ENCODE measurements at places on chromosomes 16 and 17.

GRCh38 chr16:3248596-3248995, 7.8 kb downstream of the MEFV start:
- DNase-seq: no peak

GRCh38 chr16:69618307-69618706, 52.5 kb downstream of the NFAT5 start:
- DNase-seq: peak; percentile 45

GRCh38 chr17:57021226-57021940, 43.5 kb downstream of the SCPEP1 start:
- no peak for DNase-seq

GRCh38 chr16:25005445-25006306, 9.5 kb downstream of the ARHGAP17 start:
- peak; percentile 79 for DNase-seq

- no peak for DNase-seq
Measured at GRCh38 chr16:20393801-20394577, 10.5 kb downstream of the PDILT start.

- no peak for DNase-seq
Measured at GRCh38 chr16:86151239-86151851, 252.4 kb downstream of the IRF8 start.

GRCh38 chr17:71632328-71632727, 488.5 kb upstream of the SOX9 start:
- DNase-seq: peak; percentile 58

DNA sequence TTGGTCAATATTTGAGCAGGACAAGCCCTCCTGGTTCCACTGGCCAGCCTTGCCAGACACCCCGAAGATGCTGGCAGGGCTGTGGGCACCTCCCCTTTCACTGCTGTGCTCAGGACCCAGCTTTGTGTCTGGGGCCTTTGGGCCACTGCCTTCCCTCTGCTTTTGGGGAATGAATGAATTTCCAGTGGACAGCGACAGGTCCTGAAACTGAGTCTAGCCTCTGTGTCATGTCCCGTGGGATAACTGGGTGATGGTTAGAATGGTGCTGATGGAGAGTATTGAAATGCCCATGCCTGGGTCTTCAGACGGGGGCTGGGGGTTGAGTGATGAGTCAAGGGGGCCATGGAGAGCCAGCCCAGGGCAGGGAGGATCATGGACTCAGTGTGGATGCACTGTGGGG, 135.8 kb downstream of the FOXL1 start:
- peak; percentile 54 for DNase-seq

GRCh38 chr17:10681866-10682446, 15.4 kb downstream of the SCO1 start:
- peak; percentile 47 for DNase-seq

- no peak for DNase-seq
Measured at GRCh38 chr17:6475411-6475810, 31.2 kb downstream of the PIMREG start.

DNA sequence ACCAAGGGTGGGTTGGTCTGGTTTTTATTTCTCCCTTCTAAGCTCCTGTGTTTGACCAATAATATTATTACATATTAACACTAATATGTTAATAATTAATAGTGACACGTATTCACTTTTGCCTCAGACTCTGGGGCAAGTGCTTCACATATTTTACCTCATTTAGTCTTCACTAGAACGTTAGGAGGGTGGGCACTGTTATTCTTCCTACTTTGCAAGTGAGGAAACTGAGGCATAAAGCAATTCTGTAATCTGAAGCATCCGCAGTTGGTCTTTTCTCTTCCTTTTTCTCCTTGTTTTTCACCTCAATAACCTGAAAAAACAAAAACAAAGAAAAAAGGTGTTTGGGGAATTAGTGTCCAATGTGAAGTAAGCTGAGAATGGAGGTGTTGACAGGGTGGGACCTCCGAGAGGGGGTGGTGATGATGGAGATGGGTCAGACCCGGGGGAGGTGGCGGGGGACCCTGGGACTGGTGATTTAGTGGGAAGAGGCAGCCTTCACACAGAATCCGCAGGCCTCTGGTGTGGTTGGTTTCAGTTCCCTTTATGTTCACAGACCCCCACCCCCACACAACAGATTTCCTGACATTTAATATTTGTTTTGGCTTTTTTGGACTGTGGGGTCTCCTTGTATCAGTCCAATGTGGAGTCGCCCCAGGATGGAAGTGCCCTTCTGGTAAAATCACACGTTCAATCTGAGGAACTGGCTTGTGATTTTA, 3.7 kb downstream of the CDH1 start:
- no peak for DNase-seq

DNA sequence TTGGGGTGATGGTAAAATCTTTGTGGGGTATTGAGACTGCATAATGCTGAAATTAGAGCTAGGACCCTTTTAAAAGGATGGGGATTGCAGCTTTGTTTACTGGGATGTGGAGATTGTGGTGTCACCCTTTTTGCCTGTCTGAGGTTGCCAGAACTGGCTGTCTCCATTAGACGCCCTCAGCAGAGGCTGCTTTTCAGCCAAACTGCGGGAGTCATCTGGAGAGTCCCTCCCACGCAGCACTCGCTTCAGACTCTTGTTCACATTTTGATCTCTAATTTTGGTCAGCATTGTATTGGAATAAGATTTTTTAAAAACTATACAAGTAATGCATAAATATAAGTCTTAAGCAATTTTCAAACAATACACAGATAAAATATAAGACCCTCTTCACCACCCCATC, 27.9 kb upstream of the JPT2 start:
- DNase-seq: peak; percentile 80

- peak; percentile 30 for DNase-seq
Measured at GRCh38 chr17:49132699-49133364, at the start of gene B4GALNT2. B4GALNT2 (plus strand) TSS chr17:49132769; CDS start chr17:49132793, 24 bp downstream.

DNA sequence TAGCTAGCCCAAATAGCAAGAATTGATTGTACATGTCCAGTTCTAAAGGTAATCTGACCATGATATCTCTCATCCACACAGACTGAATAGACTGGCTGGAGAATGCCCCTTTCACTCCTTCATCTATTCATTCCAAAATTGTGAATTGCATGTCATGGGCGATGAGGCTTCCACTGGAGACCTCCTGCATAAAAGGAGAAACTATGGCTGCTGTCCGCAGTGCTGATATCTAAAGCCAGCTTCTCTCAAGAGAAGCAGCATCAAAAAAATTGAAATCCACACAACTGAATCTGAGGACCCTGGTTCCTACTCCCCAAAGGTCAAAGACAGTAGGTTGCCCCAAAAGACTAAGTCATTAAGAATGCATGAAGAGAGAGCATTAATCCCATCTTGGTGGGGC, 7.9 kb upstream of the SCNN1G start:
- DNase-seq: peak; percentile 44

DNA sequence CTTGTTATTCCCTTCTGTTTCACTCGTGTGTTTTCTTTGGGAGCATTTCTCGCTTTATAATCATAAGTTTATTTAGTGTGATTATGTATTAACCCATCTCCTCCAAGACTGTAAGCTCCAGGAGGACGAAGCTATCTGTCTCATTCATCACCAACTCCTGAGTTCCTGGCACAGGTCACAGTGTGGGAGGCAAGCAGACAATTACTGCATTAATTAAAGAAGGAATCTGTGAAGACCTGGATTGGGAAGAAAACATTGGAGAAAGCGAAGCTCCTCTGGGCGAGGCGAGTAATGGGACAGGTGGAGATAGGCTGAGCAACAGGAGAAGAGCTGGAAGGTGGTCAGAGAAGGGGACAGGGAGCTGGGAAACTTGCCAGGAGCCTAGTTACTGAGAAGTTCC, 7.8 kb upstream of the CAMKK1 start:
- no peak for DNase-seq

- DNase-seq: no peak
Measured at GRCh38 chr17:80253631-80254395, 6.8 kb upstream of the RNF213 start.

- no peak for DNase-seq
Measured at GRCh38 chr16:1089822-1090619, 6.0 kb downstream of the C1QTNF8 start.

DNA sequence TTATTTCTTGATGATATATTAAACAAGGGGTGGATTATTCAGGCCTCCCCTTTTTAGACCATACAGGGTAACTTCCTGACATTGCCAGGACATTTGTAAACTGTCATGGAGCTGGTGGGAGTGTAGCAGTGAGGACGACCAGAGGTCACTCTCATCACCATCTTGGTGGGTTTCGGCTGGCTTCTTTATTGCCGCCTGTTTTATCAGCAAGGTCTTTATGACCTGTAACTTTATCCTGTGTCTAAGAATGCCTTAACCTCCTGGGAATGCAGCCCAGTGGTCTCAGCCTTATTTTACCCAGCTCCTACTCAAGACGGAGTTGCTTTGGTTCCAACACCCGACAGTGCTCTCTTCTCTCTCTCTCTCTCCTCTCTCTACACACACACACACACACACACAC, 221.9 kb downstream of the C16orf95 start:
- no peak for DNase-seq

DNA sequence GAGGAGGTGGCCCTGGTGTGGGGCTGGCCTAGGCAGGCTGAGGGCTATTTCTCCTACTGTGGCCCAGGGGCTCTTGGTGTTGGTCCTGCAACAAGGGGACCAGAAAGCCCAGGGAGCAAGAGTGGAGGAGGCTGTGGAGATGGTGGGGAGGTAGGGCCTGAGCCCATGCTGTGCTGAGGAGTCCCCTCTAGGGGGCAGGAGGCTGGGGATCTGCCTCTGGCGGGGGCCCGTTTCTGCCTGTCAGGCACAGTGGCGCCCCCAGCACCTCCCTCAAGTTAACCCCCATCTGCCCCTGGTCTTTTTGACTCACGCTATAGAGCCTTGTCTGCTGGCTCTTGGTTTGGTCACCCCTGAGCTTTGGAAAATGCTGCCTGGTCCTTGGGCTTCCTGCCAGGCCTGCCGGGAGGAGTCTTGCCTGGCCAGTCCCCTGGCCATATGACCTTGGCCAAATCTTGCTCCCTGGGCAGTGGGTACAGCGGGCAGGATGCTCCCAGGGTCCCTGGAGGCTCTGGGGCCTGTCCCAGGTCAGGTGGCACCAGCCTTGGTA, 5.9 kb downstream of the BAIAP2 start:
- DNase-seq: peak; percentile 66

GRCh38 chr16:70688246-70688742, 2.4 kb upstream of the MTSS2 start:
- peak; percentile 60 for DNase-seq

DNA sequence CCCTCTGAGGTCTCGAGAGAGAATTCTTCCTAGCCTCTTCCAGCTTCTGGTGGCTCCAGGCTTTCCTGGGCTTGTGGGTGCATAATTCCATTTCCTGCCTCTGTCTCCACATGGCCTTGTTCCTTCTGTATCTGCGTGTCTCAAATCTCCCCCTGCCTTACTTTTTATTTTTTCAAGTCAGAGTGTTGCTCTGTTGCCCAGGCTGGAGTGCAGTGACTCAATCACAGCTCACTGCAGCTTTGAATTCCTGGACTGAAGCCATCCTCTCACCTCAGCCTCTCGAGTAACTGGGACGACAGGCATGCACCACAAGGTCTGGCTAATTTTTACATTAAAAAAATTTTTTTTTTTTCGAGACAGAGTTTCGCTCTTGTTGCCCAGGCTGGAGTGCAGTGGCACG, 120.6 kb downstream of the SHISA9 start:
- DNase-seq: no peak

GRCh38 chr16:81956213-81956948, 54.9 kb downstream of the SDR42E1 start:
- peak; percentile 86 for DNase-seq

- no peak for DNase-seq
Measured at GRCh38 chr17:269616-270514, 82.7 kb downstream of the RPH3AL start.

DNA sequence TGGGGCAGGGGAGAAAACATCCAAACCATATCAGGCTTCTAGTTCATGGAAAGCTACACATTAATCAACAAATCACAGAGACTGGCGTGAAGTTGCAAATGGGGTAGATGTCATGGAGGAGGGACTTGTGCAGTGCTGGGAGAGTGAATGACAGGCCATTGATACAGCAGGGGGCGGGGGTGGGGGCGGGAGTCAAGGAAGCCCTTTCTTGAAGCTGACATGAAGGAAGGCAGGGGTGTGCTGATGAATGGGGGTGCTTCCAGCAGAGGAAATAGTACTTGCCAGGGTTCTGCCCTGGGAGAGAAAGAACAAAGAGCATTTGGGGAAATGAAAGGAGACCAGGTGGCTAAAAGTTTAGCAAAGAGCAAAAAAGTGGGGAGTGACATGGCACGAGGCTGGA, 269.9 kb downstream of the SHISA9 start:
- DNase-seq: no peak

GRCh38 chr16:31868691-31869167, 4.9 kb upstream of the ZNF267 start:
- DNase-seq: peak; percentile 81

GRCh38 chr17:75978938-75979704, at the start of the genes ACOX1 and TEN1:
ACOX1 (minus strand) TSS chr17:75979166; CDS start chr17:75979073, 93 bp downstream.
TEN1 (plus strand) TSS chr17:75979240; CDS start chr17:75986193, 6,953 bp downstream.
- peak; percentile 98 for DNase-seq

DNA sequence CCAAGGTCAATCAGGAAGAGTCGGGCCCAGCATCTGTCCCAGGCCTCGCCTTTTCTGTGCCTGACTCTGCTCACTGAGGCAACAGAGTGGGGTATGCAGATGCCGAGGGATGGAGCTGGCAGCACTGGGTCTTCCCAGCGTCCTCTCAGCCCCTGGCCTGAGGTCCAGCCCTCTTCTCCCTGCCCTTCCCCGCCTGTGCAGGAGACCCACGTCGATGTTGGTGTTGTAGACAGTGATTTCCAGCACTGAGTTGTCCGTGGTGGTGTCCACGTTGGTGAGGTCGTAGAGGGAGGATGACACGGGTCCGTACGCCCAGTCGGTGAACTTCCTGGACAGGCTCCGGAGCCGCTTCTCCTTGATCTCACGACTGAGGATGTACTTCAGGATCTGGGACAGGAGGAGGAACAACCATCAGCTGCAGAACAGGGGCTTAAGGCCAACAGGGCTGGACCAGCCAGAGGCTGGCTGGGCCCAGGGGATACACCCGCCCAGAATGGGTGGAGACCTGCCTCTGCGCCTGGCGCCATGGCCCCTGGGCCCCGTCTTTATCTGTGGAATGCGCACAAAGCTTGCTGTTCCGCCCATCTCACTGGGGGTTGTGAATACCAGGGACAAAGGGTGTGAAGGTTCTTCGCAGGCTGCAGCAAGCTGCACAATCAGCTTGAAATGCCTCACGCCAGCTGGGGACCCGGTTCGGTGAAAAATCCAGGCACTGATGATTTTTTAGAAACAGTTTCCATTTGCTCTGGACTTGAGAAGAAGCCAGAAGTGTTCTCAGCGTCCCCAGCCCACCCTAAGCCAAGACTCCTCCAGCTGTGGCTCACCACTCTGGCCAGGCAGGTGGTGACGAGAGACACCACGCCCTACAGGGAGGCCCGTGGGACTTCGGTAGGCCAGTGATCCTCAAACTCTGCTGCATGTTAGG, 27.5 kb downstream of the TRPV3 start:
- DNase-seq: peak; percentile 44

DNA sequence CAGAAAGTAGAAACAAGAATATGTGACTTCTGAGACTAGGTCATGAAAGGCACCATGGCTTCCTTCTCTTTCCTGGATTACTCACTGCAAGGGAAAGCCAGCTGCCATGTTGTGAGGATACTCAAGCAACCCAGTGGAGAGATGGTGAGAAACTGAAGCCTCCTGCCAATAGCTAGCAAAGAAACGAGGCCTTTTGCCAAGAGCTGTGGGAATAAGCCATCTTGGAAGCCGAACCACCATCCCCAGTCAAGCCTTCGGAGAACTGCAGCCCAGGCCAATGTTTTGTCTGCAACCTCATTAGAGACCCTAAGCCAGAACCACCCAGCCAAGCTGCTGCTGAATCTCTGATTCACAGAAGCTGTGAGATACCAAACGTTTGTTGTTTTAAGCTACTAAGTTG, 104.7 kb upstream of the CRHR1 start:
- DNase-seq: no peak

- DNase-seq: peak; percentile 96
Measured at GRCh38 chr17:50151041-50151936, 812 bp upstream of the PPP1R9B start.

- DNase-seq: no peak
Measured at GRCh38 chr17:1597861-1598342, 30.7 kb downstream of the SLC43A2 start.

Data from GM23248 (cell line).